ENCODE measurements at places on chromosomes 12 and 14. TPM values are rescaled to one million over a fixed set of nuclear protein-coding genes. Genes with fewer than 3 reads are reported as not detected.

RND1 gene
- total RNA-seq = 0.43 TPM

C12orf60 gene
- 5.0 TPM for total RNA-seq

DNA sequence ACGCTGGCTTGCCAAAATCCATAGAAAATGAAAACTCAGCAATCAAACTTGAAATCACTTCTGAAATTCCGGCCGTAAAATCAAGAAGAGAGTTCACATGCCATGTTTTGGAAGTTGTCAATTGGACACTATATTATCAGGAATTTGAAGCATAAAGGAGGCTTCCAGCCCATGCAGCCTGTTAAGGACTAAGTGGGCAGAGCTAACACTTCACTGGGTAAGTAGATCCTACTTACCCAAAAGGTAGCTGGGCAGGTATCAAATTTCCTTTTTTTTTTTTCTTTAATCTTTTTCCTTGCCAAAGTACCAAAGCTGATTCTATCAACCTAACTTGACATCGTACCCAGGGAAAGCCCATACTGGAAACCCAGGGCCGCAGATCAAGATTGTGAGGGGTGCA, 71.5 kb upstream of the ARHGAP5 start:
- no peaks in the 10 kb centered on the region for H3K36me3 ChIP-seq
- H3K27ac ChIP-seq = no peak overlapping the region
- DNase-seq = no peak
- no peak overlapping the region for H3K4me3 ChIP-seq

- DNase-seq = no peak
- H3K27me3 ChIP-seq = no peaks in the 10 kb centered on the region
- no peak overlapping the region for H3K27ac ChIP-seq
Measured at GRCh38 chr12:130983328-130984017, 29.8 kb downstream of the ADGRD1 start.

DNA sequence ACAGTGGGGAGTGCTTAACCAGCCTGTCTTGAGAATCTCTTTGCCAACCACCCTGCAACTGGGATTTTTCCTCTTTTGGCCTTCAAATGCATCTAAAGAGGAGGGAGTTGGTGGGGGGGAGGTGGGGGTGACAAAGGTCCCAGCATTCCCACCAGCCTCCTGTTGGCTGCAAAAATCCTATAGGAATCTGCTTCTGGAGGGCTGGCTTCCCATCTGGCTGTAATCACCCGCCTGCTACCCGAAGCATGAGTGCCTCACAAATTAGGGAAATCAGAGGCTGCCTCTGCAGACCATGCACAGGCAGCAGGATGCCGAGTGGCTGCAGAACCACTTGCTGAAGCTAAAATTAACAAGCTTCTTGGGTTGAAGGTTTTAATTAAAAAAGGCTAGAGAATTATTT, 73.9 kb upstream of the WSCD2 start:
- no peaks in the 10 kb centered on the region for H3K36me3 ChIP-seq
- no peak for DNase-seq
- no peak overlapping the region for H3K4me3 ChIP-seq
- no peak overlapping the region for H3K27ac ChIP-seq
- peaks cover 7% of the 10 kb centered on the region for H3K27me3 ChIP-seq

- H3K36me3 ChIP-seq = no peaks in the 10 kb centered on the region
- DNase-seq = no peak
Measured at GRCh38 chr14:64721899-64722298, 17.7 kb downstream of the PLEKHG3 start.

DNA sequence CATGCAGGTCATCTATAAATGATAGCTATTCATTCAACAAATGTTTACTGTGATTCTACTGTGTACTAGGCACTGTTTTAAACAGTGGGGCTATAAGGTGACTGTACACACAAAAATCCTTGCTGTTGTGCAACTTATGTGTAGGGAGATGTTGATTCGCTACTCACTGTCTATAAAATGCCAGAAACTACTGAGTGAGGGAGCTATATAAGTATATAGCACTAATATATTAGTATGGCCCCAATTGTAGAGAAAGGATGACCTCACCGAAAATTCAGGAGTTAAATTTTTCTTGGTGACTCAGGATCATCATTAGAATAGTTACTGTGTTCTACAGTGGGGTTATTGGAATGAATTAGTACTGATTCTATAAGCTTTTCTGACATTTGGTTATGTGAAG, 117.4 kb downstream of the TGFB3 start:
- no peaks in the 10 kb centered on the region for H3K27me3 ChIP-seq
- no peaks in the 10 kb centered on the region for H3K36me3 ChIP-seq
- no peak overlapping the region for H3K27ac ChIP-seq
- no peak overlapping the region for H3K4me3 ChIP-seq
